DMS79 (cell line): ENCODE measurements at places on chromosomes 16 and 17.

DNA sequence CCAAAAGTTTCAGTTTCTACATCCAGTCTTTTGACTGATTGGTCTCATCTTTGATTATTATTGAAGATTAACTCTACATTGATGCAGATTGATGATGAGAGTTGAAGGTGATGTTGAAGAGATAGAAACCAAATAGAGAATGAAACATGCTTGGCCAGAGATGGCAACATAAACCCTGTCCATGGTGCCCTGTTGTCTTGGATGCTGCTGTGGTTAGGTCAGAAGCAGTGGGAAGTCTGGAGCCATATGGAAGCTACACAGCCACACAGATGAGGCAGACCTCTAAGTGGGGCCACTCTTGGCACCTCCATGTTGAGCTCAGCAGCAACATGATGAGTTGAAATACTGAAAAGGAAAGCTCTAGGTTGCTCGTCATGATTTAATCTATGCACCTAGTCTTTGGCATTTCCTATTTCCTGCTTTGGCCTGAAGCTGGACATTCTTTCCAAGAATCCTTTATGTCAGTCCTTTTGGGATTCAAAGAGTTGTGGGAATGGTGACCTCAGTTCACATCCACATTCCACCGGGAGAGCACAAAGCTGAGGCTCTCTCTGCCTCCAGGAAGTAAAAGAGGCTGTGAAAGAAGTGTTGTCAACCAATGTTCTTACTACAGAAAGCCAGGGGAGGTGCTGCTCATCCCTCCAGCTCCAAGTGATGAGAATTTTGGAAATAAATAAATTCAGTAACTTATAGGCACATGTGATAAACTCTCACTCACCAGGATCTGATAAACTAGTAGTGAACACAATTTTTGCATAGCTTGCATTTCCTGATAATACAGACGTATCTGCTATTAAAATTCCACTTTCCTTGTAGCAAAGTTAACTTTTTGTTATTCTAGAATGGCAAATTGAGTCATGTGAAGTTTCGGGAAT is 127.7 kb upstream of the MAF start:
- DNase-seq = no peak

GRCh38 chr16:60930291-60930690 is 1105.9 kb downstream of the CDH8 start:
- DNase-seq = no peak

DNA sequence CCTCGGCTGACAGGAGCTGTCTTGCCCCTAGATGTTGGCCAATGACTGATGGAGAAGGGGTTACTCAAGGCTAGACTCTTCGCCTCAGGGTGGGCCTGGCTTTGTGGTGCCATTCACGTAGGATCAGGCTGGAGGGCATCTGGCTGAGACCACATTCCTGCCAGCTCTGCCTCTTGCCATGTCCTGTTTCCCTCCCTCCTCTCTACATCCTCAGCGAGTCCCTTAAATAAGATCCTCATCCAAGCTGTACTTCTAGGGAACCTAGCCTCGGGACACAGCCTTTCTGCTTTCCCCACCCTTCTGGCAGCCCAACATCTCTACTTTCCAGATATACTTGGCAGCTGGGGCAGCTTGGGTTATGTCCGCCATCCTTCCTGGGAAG is 27.9 kb upstream of the EFCAB13 start:
- DNase-seq = no peak

GRCh38 chr17:61503961-61504360 is 51.7 kb downstream of the TBX4 start:
- DNase-seq = no peak

DNA sequence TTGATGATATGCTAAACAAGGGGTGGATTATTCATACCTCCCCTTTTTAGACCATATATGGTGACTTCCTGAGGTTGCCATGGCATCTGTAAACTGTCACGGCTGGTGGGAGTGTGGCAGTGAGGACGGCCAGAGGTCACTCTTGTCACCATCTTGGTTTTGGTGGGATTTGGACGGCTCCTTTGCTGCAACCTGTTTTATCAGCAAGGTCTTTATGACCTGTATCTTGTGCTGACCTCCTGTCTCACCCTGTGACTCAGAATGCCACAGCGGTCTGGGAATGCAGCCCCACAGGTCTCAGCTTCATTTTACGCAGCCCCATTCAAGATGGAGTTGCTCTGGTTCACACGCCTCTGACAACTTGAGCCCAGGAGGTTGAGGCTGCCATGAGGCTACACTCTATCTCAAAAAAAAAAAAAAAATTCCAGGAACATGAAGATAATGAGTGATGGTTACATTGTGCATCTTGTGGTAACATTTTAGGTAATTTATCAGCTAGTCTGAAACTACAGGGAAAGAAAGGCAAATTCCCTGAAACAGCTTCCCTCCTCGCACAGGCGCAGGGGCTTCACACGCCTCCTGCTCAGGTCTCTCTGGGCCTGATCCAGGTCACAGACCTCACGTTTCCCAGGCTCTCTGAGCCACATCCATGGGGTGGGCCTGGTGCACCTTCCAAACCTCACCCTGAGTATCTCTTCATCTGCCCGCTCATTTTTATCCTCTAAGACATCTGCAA is 15.3 kb upstream of the UBE2I start:
- no peak for DNase-seq

- DNase-seq = no peak
These were observed 701.1 kb downstream of the WWOX start for GRCh38 chr16:78800523-78800922.

- DNase-seq = no peak
These were observed 105.3 kb upstream of the C16orf82 start for GRCh38 chr16:26961459-26961858.

DNA sequence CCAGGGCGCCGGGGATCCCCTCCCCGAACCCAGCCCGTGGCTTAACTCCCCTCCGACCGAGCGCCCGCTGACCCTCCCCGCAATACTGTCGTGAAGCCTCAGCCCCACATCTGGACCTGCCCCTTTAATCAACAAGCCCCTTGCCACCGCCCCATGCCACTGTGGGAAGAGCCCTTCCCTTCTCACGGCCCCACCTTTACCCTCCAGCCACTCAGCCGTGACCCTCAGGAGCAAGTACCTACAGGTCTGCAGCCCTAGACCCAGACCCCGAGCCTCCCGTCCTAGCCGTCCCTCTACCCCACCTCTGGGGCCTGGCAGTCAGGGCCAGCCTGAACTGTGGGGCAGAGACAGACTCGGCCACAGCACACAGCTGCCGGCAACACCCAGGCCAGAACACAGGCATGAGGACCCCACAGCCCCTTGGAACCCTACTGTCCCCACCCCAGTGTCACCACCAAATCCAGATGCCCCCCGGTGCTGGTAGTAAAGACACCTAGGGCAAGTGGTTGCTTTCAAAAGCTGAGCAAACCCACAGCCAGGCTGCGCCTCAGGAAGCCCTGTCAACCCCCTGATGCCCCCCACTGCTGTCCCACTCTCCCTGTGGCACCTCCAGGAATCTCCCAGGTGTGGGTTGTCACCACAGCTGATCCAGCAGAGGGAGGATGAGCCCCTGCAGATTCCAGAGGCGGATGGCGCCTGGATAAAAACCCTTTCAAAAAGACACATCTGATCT is 1.4 kb downstream of the NXPH3 start:
- DNase-seq = no peak

DNA sequence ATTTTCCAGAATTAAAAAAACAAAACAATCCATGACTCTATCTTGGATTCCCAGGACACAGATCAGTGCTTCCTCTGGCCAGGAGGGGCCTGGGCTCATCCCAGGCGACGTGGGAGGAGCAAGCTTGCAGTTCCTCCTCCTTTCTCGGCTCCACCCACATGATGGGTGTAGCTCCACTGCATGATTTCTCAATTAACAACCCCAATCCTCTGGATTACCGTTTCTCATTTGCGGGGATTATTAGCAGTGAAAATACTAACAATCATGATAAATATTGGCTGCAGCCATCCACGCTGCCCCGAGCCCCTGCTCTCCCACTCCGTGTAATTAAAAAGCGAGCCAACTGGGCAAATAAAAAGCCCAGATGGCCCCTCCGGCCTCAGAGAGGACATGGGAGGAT is 46.4 kb upstream of the SDK2 start:
- no peak for DNase-seq
